ENCODE measurements at places on chromosomes 2 and 18.
A peak's percentile ranks its signal among the peaks of the same experiment; 100 is the strongest.

- no peak for DNase-seq
Measured at GRCh38 chr2:71461304-71461671, 7.9 kb downstream of the DYSF start.

GRCh38 chr18:43442571-43442970 is 165.3 kb upstream of the SYT4 start:
- DNase-seq = no peak

DNA sequence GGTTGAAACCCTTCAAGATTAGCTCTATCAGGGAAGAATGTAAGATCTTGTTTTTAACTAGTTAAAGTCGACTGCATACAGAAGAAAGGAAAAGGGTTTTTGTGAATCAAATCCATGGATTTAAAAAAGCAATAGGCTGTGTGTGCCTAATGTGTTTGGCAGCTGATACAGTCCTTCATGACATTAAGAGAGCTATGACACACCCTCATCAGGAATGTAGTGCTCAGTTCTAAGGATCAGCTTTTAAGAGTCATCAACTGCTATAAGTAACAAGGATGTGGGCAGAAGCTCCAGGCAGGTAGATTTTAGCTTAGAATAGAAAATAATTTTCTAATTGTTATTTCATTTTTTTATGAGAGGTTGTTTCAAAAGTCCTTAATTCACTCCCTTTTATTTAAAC is 52.9 kb downstream of the PPP1R1C start:
- DNase-seq = no peak

- no peak for DNase-seq
Measured at GRCh38 chr2:215241791-215242305, 70.0 kb upstream of the ATIC start.

GRCh38 chr2:211453311-211453887 is 897.0 kb downstream of the CPS1 start:
- no peak for DNase-seq

GRCh38 chr2:217204358-217204757 is 344.5 kb upstream of the TNP1 start:
- DNase-seq = no peak

DNA sequence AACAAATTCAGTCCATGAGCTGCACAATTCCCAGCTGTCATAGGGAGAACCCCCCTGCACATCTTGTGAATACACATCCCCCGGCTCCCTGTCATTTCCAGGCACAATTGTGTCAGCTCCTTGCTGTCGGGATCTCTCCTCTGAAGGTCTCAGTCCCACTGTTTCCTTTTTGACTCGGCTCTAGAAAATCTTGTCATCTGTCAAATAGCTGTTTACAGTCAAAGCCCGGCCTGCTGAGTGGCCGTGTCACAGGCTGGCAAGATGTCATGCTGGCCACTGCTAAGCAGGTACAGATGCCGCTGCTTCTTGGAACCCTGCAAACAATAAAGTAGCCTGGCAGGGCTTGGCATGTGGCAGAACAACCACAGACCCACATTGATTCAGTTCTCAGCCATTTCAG is 61.7 kb downstream of the LYPD1 start:
- DNase-seq = no peak

- DNase-seq = no peak
Measured at GRCh38 chr2:21800356-21800755, 676.6 kb downstream of the TDRD15 start.

GRCh38 chr18:78767648-78768071 is 212.0 kb upstream of the SALL3 start:
- DNase-seq = no peak

DNA sequence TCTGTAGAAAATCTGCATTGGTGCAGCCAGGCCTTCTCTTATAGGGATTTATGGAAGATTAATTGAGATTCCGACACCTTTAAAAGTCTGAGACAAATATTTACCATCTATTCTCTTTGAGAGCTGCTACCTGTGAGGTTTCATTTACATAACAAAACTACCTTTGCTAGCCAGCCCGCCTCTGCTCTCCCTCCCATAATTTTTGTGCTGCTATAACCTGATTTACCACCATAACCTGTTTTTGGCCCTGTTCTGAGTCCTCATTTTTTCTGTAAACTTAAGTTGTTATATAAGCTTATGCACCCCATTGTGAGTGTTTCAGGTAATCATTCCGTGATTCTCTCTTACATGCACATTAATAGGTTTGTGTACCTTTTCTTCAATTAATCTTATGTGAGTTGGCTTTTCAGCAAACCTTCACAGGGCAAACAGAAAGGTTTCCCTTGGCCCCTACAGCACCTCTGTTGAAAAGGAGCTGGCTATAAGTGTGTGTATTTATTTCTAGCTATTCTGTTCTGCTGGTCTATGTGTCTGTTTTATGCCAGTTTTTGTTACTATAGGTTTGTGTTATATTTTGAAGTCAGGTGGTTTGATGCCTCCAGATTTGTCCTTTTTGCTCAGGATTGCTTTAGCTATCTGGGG is 114.9 kb upstream of the XIRP2 start:
- no peak for DNase-seq

DNA sequence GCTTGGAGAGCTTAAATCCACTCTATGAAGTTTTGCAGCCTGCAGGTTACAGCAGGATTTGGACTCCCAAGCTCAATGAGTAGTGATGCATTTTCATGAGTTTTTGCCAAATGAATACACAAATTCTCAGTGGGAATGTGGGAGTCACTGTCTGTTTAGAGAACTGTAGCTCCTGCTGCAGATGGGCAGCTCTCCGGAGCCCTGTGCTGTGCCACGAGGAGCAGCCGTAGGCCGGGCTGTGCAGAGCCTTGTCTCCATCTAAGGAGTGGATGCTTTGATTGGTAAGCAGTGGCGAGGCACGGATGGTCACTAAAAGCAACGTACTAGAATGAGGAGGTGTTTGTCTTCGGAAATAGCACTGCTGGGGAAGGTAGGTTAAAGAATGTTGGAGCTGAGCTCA is 96.0 kb upstream of the NFATC1 start:
- DNase-seq = no peak

GRCh38 chr2:112607680-112608438 is 23.4 kb downstream of the CHCHD5 start:
- no peak for DNase-seq

- DNase-seq = peak; percentile 50
Measured at GRCh38 chr18:76620321-76621170, 125.5 kb upstream of the ZNF516 start.

DNA sequence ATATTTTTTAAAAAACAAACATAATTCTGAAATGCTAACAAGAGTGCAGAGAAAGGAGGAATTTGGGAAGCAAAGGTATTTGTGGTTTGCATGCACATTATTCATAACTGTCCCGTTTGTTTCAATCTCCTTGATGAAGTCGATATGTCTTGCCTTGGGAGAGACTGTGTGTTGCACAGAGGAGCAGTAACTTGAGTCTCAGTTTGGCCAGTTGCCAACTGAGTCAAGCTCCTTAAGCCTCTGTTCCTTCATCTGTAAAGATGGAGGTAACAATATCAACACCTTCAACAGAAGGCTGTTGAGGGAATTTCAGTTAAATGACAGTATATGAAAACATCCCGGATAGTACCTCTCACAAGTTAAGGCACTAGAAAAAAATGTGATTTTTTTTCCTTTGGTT is 226.2 kb downstream of the ASXL3 start:
- DNase-seq = no peak

DNA sequence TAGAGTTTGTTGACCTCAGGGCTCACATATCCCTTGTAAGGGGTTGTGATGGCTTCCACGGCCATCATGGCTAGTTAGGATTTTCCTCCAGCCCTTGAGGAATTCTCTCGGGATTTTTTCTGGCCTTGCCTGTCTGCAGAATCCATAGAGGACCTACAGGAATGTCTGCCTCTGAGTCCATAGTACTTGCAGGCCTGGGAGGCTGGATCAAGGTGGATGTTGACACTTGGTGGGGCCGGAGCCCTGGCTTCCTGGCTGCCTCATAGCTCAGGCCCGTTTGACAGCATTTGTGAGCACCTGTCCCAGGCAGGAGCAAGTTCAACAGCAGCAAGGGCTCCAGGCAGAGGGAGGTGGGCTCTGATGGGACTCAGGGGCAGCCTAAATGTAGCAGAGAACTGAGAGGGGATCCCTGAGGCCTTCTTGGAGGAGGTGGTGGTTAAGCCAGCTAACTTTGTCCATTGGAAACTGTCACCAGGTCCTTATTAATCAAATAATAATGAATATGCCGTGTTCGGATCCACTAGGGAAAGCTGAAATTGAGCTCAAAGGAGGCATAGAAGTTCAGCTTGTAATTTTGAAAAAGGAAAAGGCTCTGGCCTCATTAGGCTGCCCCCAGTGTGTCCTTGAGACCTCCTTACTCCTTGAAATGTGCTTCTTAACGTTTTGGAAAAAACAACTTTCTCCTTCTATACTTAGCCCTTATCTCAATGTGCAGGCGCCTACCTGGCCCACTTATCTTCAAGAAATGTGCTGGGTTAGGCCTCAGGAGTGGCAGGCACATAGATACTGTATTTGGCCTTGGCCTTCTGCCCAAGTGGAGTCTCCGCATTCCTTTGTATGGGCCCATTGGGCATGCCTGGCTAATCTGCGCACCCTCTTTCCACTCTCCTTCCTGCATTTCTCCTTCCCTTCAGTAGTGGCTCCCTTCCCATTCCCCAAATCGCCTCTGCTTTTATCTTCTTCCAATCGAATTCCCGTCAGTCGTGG is 66.9 kb downstream of the HPCAL1 start:
- no peak for DNase-seq

- DNase-seq = no peak
Measured at GRCh38 chr2:2580341-2580740, 249.3 kb upstream of the MYT1L start.

DNA sequence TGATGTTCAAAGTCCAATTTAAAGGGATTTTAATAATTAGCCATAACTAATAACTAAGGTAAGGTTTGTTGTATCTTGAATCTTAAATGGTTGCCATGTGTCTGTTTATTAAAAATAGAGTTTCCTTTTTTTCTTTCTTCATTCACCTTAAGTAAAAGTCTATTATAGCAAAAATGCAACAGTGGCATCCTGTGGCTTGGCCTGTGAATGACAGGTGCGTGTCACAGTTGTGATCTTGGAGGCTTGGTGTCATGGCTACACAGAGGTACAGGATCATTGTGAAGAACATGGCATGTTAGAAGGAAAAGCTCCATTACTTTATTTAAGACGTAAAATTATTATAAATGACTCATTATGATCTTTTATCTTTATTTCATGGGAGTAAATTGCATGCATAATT is 246.1 kb downstream of the BCL2 start:
- peak; percentile 13 for DNase-seq

DNA sequence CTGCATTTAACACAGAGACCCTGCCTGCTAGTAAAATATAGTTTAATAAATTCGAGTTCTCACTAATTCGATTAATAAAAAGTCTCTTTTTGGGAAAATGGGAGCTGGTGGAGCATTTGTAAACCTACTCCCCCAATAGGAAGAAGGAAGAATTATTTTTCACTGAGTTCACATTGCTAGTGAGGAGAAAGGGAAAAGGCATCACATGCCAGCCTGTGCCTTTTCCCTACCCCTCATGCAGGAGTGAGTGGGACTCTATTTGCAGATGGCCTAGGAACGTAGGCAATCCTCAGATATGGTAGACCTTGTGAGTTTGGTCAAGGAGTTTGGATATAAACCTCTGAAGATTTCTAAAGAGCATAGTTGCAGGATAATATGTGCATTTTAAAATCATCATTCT is 218.4 kb upstream of the TRIB2 start:
- DNase-seq = no peak

DNA sequence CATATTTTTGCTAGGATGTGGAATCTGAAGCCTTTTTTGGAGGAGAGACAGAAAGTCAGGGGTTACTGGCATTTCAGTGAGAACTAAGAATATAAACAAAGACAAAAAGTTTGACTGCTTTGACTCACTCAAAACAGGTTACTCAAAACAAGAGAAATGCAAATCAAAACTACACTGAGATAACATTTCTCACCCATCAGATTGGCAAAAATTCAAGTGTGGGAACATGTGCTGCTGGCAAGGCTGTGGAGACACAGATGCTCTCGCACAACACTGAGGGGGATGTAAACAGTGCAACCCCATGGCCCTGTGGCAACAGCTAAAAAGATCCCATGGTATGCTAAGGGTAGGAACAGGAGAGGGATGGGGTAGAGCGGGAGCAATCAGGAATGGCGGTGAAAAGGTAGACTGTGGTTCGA is 86.6 kb downstream of the DTNB start:
- peak; percentile 33 for DNase-seq

GRCh38 chr2:165792104-165792454 is 2.0 kb downstream of the GALNT3 start:
- DNase-seq = no peak

GRCh38 chr18:45556222-45556621 is 59.1 kb upstream of the SLC14A2 start:
- no peak for DNase-seq

DNA sequence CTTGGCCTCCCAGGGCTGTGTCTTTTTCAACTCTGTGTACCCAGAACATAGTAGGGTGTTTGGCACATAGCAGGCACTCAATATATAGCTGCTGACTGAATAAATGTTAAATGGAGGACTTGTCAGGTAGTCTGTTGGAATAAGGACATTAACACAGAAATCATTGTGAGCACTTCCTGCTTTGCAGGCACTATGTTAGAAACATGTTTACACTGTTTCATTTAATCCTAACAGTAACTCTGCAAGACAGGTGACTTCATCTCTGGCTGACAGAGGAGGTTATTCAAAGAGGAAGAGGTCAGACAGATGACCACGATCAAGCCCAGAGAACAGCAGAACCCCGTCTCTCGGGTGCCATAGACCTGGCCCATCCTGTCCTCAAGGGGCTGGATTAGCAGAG is 28.0 kb upstream of the PIEZO2 start:
- DNase-seq = no peak

DNA sequence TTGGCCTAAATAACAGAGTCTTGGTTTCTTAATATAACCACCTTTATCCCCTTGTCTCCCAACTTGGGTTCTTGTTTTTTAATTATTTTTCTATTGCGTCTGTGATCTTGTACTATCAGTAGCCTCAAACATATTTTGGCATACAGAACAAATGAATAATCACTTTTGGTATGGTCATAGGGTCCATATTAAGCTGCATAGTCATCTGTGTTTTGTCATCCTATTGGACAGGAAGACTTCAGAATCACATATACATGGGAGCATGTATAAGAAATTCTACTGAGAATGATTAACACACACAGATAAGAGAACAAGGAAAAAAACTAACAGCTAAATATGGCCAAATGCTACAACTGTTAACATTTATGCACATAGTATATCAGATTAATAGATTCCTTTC is 126.0 kb downstream of the MEP1B start:
- DNase-seq = no peak

DNA sequence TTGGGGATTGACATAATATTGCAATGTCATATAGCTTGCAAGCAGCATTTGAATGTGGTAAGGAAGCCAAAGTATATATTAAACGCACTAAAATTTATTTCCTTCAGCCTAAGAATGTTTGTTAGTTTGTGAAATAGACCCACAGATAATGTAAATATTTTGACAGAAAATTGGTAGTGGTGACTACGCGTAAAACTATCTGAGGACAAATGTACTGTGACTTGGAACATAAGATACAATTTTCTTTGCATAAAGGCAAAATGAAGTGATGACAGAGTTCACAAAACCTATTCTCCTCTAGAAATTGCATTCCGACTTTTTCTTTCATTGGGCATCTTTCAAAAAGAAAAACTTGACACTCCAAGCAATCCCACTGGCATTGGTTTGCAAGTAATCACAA is 411.1 kb upstream of the LRATD1 start:
- DNase-seq = no peak

Measured in stimulated activated CD4-positive, alpha-beta T cell treated with anti-CD3 and anti-CD28 coated beads, Interleukin-15, amount 100 ng/mL, for 24 hours (primary cell).